ENCODE measurements at places on chromosomes 4 and X. TPM values are rescaled to one million over a fixed set of nuclear protein-coding genes. Genes with fewer than 3 reads are reported as not detected.

TENM3 gene
- total RNA-seq = 46.9 TPM

TRPC3 gene
- total RNA-seq = 0.82 TPM

- H3K4me3 ChIP-seq = no peak overlapping the region
- DNase-seq = no peak
- peaks cover 3% of the 10 kb centered on the region for H3K36me3 ChIP-seq
- peaks cover 44% of the 10 kb centered on the region for H3K4me1 ChIP-seq
- H3K27ac ChIP-seq = no peak overlapping the region
These were observed 131.4 kb downstream of the COL25A1 start for GRCh38 chr4:109171070-109171469.

RASGEF1B gene
- 1.9 TPM for total RNA-seq

DNA sequence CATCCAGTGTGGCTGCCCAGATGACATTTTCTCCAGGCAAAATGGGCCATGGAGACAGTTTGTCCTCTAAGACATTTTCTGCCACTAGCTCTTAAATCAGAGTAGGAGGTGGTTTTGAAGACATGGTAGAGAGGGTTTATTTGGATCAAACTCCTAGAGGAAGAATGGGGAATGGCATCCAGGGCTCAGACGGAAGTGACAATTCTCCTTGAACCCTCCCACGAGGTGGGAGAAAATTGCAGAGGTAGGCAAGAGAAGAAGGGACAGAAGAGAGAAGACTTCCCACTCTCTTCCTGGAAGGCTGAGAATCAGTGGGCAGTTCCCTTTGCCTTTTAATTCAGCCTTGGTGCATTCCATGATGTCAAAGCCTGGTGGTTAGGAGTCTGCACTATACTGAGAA is 194.0 kb downstream of the SMIM20 start:
- peaks cover 3% of the 10 kb centered on the region for H3K36me3 ChIP-seq
- no peak for DNase-seq
- H3K27ac ChIP-seq = no peak overlapping the region
- no peaks in the 10 kb centered on the region for H3K4me1 ChIP-seq

DNA sequence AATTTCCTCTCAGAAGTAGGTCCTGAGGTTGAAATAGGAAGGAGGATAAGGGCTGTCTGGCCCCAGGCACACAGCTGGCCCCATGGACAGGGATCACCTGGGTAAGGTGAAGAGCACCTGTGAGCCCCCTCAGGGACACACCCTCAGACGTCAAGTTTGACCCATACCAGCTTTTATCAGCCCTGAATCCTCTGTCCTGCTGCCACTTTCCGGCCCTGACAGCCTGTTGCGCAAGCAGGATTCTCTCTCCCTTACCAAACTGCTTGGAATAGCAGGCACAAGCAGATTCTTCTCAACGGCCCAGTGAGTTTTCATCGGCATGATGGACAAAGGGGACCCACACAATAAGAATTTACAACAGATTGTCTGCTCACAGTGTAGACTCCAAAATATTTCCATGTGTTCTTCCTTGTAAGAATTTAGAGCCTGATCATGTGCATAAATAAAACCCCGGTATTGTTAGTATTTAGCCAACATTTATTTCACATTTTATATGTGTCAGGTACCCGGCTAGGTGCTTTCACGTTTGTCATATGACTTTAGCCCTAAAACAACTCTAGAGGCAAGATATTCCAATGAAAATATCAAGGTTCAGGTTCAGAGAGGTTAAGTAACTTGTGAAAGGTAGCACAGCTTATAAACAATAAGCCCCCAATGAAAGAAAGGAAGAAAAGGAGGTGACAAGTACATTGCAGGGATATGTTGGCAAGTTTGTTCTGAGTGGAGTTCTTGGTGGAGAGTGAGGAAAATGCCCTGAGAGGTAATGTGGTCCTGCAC is 107.2 kb upstream of the KIT start:
- no peak overlapping the region for H3K27ac ChIP-seq
- H3K4me3 ChIP-seq = no peak overlapping the region
- no peaks in the 10 kb centered on the region for H3K36me3 ChIP-seq
- peaks cover 9% of the 10 kb centered on the region for H3K4me1 ChIP-seq

RNF175 gene
- 25.7 TPM for total RNA-seq

ARX gene
- 0.16 TPM for total RNA-seq

DNA sequence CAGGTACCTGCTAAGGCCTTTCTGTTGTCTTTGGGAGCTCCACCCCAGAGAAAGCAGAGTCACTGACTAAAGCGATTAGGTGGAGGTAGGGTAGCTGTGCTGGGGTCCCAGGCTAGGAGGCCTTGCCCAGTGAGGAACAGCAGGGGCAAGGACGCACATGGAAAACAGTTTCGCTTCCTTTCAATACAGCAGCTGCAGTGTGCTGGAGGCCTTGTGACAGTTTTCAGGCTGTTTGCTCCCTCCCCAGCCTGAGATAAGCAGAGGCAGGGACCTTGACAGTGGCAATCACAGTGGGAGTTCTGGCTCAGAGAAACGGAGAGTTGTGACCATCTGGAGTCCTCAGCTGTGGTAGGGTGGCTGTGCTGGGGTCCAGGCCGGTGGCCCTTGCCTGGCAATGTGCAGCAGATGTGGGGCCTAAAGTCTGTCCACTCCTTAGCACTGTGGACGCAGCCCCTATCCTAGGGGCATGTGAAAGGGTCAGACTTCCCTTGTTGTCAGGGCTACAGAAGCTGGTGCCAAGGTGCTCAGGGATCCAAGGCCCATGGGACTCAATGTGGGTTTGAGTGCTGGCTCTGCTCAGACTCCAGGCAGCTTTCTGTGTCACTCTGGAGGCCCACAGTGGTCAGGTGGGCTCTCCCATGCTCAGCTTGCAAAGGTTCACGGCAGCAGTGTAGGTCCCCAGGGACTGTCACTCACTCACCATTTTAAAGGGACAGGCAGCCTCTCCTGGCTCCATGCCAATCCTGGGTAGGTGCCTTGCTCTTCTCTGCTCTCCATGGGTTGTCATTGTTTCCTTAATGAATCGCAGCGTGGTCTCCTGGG is 534.9 kb upstream of the FMR1 start:
- no peak overlapping the region for H3K27ac ChIP-seq
- H3K4me3 ChIP-seq = no peak overlapping the region
- H3K36me3 ChIP-seq = no peaks in the 10 kb centered on the region
- no peak for DNase-seq
- no peaks in the 10 kb centered on the region for H3K27me3 ChIP-seq
- H3K4me1 ChIP-seq = no peaks in the 10 kb centered on the region

GRCh38 chrX:139203651-139204570 is 326.6 kb upstream of the F9 start:
- H3K27me3 ChIP-seq = peaks cover 25% of the 10 kb centered on the region
- peak overlapping the region; percentile 99 for H3K4me3 ChIP-seq
- DNase-seq = peak; percentile 53
- H3K27ac ChIP-seq = peak overlapping the region; percentile 79
- H3K36me3 ChIP-seq = peaks cover 2% of the 10 kb centered on the region

RAB41 gene
- total RNA-seq = not detected

DNA sequence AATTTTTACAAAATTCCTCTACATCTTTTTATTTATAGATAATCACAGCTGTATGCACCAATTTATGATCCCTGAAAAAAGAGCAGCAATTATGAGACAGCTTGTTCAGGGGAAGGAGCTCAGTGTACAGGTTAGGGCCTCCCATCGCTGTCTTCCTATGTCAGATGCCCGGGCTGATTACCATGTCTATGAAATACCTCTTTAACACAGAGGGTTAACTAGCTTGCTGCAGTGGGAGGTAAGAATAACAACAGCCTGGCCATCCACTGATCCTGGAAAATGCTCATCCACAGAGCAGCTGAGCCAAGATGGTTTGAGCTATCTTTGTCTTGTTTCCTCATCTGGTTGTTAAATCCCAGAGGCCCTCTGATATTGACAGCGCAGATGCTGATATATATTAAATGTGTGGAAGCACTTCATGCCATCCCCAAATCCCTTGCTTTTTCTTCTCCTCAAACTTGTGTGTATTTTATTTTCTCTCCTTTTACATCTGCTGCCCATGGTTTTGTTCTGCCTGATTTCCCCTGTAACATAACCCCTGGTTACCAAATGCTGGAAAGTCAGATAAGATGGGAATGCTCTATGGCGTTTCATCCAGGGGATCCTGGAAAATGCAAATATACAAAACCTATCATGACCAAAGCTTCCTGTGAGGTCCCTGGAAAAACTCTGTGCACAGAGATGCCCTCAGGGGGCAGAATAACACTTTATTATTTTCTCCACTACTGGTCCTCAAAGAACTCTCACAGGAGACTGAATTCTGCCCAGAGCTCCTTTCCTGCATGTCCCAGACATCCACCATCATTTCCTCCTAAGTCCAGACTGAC is 85.8 kb upstream of the PUDP start:
- H3K4me1 ChIP-seq = no peaks in the 10 kb centered on the region
- H3K27me3 ChIP-seq = no peaks in the 10 kb centered on the region
- no peak overlapping the region for H3K27ac ChIP-seq
- no peak overlapping the region for H3K4me3 ChIP-seq
- H3K36me3 ChIP-seq = no peaks in the 10 kb centered on the region

DNA sequence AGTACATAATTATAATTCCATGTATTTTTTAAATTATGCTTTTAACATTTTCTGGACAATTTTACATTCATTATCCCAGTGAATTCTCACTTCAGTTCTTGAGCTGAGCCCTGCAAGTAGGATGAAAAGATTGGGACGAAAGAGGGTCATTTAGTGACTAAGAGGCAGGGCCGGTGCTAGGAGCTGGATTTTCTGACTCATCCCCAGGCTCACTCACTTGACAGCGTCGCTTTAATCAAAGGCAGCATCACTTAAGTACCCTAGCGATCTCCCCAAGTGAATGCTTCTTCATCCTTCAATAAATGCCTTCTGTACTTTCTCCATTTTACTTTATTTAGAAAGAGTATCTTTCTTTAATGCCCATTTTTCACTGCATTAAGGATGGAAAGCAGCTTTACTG is 263.6 kb downstream of the HS3ST1 start:
- H3K27me3 ChIP-seq = no peaks in the 10 kb centered on the region
- no peak overlapping the region for H3K27ac ChIP-seq
- no peak overlapping the region for H3K4me3 ChIP-seq
- no peaks in the 10 kb centered on the region for H3K36me3 ChIP-seq
- DNase-seq = no peak
- peaks cover 12% of the 10 kb centered on the region for H3K4me1 ChIP-seq

DNA sequence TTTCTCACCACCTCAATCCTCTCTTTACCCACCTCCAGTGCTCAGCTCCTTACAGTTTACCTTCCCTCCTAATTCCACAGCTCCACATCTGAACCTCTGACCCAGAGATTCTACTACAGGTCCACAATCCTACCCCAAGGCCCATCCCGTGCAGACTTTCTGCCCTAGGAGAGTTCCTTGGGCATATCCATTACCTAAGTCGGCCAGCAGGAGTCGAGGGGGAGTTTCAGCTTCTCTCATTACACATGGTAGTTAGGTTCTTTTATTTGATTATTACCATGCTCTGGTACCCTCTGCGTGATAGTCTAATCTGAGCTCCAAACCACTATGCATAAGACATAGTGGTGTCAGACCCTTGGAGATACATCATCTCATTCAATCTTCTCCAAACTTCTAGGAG is 117.9 kb downstream of the SH3RF1 start:
- H3K27me3 ChIP-seq = no peaks in the 10 kb centered on the region
- H3K27ac ChIP-seq = no peak overlapping the region
- DNase-seq = no peak
- peaks cover 8% of the 10 kb centered on the region for H3K4me1 ChIP-seq

BMP15 gene
- total RNA-seq = not detected

DNA sequence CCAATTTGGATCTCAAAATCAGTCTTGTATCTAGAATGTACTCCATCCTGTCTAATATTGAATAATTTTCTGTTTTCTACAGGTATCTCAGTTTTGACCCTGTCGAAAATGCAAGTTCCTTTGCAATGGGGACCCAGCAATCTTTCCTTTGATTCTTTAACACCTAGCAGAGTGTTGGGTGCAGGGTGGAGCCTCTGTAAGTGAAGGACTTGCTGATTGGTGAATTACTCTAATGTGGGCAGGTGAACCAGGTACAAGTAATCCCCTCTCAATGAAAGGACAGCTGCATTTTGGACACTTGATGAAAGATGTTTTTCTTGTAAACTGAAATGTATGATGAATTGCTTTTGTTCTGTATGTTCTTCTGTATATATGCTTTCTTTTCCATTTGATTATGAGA is 54.9 kb downstream of the NWD2 start:
- H3K27ac ChIP-seq = no peak overlapping the region
- no peak for DNase-seq
- no peaks in the 10 kb centered on the region for H3K36me3 ChIP-seq
- H3K4me3 ChIP-seq = no peak overlapping the region
- no peaks in the 10 kb centered on the region for H3K4me1 ChIP-seq

GRCh38 chrX:118373538-118373937 is 27.6 kb downstream of the WDR44 start:
- DNase-seq = no peak
- H3K27me3 ChIP-seq = no peaks in the 10 kb centered on the region
- H3K4me3 ChIP-seq = no peak overlapping the region
- peaks cover 14% of the 10 kb centered on the region for H3K4me1 ChIP-seq

GRCh38 chr4:10383417-10383816 is 73.8 kb downstream of the ZNF518B start:
- DNase-seq = no peak
- no peaks in the 10 kb centered on the region for H3K36me3 ChIP-seq

GLRA2 gene
- total RNA-seq = 1.3 TPM

- H3K4me3 ChIP-seq = peak overlapping the region; percentile 80
- no peak for DNase-seq
- no peak overlapping the region for H3K27ac ChIP-seq
- peaks cover 21% of the 10 kb centered on the region for H3K4me1 ChIP-seq
These were observed 2.1 kb upstream of the DHRSX start for GRCh38 chrX:2502668-2503519.

ZDHHC15 gene
- 3.0 TPM for total RNA-seq

- peaks cover 12% of the 10 kb centered on the region for H3K36me3 ChIP-seq
- H3K27me3 ChIP-seq = no peaks in the 10 kb centered on the region
- no peak overlapping the region for H3K4me3 ChIP-seq
- no peak overlapping the region for H3K27ac ChIP-seq
These were observed 57.5 kb downstream of the FAM13A start for GRCh38 chr4:88999392-88999930.

- no peak for DNase-seq
- no peaks in the 10 kb centered on the region for H3K27me3 ChIP-seq
These were observed 15.8 kb downstream of the TBC1D9 start for GRCh38 chr4:140740422-140740821.

S100P gene
- total RNA-seq = not detected

NSUN7 gene
- total RNA-seq = 4.7 TPM

- H3K36me3 ChIP-seq = peaks cover 3% of the 10 kb centered on the region
- H3K27ac ChIP-seq = no peak overlapping the region
- DNase-seq = no peak
- no peaks in the 10 kb centered on the region for H3K4me1 ChIP-seq
- H3K27me3 ChIP-seq = no peaks in the 10 kb centered on the region
- no peak overlapping the region for H3K4me3 ChIP-seq
These were observed 254.7 kb downstream of the PALLD start for GRCh38 chr4:168751263-168752225.

- H3K27ac ChIP-seq = peak overlapping the region; percentile 68
- no peak overlapping the region for H3K4me3 ChIP-seq
- H3K27me3 ChIP-seq = no peaks in the 10 kb centered on the region
- no peaks in the 10 kb centered on the region for H3K36me3 ChIP-seq
- H3K4me1 ChIP-seq = peaks cover 21% of the 10 kb centered on the region
These were observed 232.5 kb upstream of the GPRIN3 start for GRCh38 chr4:89539797-89540711.

- H3K27me3 ChIP-seq = peaks cover 87% of the 10 kb centered on the region
- no peak for DNase-seq
- H3K27ac ChIP-seq = no peak overlapping the region
- no peak overlapping the region for H3K4me3 ChIP-seq
- no peaks in the 10 kb centered on the region for H3K4me1 ChIP-seq
These were observed 14.2 kb downstream of the PHOX2B start for GRCh38 chr4:41734371-41734770.

Measured in neural crest cell (in vitro differentiated cells).